CD4-positive, alpha-beta memory T cell (primary cell): ENCODE measurements at places on chromosomes 16 and 17.

- no peak for DNase-seq
These were observed 83.5 kb downstream of the VMP1 start for GRCh38 chr17:59790910-59791309.

DNA sequence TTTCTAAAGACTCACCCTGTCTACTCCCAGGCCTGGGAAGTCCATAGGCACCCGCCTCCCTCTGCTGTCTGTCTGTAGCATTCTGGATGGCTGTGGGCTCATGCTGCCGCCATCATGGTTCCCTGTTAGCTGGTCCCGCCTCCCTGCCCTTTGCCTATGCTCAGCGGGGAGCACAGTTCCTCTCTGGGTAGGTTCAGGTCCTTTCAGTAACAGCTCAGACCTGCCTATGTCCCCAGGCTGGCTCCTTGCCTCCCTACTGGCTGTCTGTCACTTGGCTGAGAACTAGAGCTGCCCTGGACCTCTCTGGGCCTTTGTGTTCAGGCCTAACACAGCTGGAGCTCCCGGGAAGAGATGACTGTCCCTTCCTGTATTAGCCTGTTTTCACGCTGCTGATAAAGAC, 317.9 kb downstream of the SNX29 start:
- no peak for DNase-seq

GRCh38 chr16:84985079-84986065, 26.0 kb downstream of the ZDHHC7 start:
- no peak for DNase-seq

GRCh38 chr16:27285676-27286196, 17.2 kb upstream of the NSMCE1 start:
- DNase-seq, result no peak

- peak; percentile 84 for DNase-seq
These were observed 61.0 kb upstream of the RBL2 start for GRCh38 chr16:53372992-53373871.

DNA sequence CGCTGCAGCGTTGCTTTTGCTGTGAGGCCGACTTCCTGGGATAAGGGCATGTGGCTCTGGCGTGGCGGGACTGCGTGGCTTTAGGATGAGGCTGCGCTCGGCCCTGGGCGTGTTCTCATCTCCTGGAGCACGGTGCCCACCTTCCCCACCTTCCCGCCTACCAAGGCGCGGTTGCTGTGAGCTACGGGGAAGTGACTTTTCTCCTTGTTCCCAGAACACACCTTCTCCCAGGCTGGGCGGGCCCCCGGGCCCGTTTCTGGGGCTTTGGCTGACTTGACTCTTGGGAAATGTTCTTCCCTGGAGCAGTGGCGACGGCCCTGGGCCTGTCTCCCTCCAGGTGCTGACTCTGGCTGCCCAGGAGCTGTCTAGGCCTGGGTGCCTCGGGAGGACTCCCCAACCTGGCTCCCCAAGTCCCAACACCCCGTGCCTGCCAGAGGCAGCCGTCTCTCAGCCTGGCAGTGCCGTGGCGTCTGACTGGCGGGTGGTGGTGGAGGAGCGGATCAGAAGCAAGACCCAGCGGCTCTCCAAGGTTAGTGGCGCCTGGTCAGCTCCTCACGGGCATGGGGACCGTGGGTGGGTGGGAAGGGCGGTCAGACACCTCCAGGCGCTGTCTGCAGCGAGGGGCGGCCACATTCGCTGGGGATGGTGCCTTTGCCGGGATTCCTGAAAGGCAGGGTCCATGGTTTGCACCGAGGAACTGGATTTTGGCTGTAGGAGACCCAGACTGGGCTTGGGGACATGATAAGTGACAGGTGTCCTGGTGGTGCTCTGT, 12.1 kb downstream of the TELO2 start:
- DNase-seq, result no peak

DNA sequence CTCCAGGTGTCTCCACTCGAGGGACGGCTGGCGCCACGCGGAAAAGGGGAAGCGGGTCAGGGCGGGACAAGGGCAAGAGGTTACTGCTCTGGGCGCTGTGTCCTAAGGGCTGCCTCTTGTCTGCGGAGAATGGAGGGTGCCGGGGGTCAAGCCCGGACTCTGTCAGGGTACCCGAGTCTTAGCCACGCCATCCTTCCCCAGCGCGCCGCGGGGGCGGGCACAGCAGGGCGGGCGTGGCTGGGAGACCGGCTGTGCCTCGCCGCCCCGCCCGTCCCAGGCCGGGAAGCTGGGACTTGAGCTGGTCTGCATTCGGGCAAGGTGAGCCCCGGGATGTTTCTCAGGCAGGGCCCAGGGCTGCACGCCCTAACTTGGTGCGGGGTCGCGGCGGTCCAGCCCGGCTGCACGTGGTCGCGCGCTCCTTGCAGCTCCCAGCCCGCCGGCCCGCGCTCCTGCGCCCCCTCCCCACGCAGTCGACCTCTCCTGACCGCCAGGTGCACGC, 6.2 kb upstream of the ACTG1 start:
- no peak for DNase-seq
